ENCODE measurements at places on chromosomes 1 and 21. TPM values are rescaled to one million over a fixed set of nuclear protein-coding genes. Genes with fewer than 3 reads are reported as not detected.

HSPA6 gene
- total RNA-seq: 0.51 TPM

TTC22 gene
- total RNA-seq: not detected

NBPF6 gene
- total RNA-seq: not detected

AMIGO1 gene
- 1.8 TPM for total RNA-seq

MANEAL gene
- total RNA-seq: 0.50 TPM

DIO1 gene
- total RNA-seq: not detected

TRIM58 gene
- total RNA-seq: 0.50 TPM

HMGB4 gene
- total RNA-seq: not detected

GBP5 gene
- under 0.01 TPM for total RNA-seq

IL19 gene
- not detected for total RNA-seq

KRTAP23-1 gene
- total RNA-seq: not detected

SNX7 gene
- 39.0 TPM for total RNA-seq

FAM72D gene
- 0.26 TPM for total RNA-seq

HHAT gene
- total RNA-seq: 2.3 TPM

BARHL2 gene
- total RNA-seq: not detected

LCE1D gene
- not detected for total RNA-seq

SLAMF8 gene
- total RNA-seq: under 0.01 TPM
